ENCODE measurements at places on chromosomes 16 and 17.

DNA sequence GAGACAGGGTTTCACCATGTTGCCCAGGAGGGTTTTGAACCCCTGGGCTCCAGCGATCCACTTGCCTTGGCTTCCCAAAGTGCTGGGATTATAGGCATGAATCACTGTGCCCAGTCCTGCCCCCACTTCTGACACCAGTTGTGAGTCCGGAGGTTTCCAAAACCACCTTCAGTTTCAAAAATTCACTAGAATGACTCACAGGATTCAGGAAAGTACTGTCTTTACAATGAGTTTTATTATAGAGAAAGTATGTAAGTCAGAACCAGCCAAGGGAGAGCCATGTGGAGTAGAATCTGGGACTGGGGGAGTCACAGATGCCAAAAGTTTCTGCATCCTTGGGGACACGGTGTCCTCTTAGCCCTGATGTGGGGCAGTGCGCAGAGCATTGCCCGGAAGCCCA, 55.1 kb downstream of the PLD6 start:
- DNase-seq = no peak

DNA sequence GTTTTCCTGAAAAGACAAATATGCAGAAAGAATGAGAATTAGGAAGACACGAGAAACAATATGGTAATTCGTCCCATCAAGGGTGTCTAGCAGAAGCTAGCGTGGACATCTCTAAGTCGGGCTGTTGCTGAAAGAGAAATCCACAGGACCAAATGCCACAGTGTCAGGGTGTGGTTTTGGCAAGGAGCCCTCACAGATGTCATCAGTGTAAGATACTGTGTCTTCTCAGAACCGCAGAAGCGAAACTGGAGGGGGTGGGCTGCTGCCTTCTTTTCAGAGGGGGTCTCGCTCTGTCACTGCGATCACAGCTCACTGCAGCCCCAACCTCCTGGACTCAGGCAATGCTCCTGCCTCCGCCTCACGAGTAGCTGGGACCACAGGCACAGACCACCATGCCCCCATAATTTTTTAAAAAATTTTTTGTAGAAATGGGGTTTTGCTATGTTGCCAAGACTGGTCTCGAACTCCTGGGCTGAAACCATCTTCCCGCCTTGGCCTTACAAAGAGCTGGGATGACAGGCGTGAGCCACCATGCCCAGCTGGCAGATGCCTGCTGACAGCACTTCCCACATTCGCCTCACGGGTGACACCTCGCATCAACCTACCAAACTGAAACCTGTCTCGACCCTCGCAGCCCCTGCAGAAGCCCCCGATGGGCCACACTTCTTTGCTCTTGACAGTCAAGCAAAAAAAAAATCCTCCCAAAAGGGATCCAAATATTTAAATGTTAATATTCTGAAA, 26.2 kb downstream of the TRAP1 start:
- DNase-seq = no peak

- DNase-seq = no peak
These were observed 3.4 kb upstream of the SSTR5 start for GRCh38 chr16:1069154-1069553.

DNA sequence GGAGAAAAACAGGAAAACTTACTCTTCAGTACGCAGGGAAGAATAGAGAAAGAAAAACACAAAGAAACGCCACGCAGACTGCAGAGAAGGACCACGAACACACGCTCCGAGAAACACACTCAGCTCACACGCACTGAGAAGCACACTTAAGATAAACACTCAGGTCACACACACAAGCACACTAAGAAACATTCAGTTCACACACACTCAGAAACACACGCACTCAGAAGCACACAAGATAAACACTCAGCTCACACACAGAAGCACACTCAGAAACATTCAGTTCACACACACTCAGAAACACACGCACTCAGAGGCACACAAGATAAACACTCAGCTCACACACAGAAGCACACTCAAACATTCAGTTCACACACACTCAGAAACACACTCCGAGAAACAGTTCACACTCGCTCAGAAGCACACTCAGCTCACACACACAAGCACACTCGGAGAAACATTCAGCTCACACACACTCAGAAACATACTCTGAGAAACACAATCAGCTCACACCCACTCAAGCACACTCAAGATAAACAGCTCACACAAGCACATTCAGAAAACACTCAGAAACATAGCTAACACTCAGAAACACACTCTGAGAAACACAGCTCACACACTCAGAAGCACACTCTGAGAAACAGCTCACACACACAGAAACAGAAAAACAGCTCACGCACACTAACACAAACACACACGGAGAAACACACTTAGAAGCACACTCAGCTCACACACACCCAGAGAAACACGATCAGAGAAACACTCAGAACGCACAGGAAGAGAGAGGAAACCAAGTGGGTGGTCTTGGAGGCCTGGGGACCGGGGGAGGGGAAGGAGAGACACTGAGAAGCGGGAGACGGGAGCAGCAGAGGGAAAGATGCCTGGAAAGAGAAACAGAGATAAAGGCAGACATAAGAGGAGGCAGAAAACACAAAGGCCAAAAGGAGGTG, 908 bp downstream of the TMEM98 start:
- DNase-seq = no peak

DNA sequence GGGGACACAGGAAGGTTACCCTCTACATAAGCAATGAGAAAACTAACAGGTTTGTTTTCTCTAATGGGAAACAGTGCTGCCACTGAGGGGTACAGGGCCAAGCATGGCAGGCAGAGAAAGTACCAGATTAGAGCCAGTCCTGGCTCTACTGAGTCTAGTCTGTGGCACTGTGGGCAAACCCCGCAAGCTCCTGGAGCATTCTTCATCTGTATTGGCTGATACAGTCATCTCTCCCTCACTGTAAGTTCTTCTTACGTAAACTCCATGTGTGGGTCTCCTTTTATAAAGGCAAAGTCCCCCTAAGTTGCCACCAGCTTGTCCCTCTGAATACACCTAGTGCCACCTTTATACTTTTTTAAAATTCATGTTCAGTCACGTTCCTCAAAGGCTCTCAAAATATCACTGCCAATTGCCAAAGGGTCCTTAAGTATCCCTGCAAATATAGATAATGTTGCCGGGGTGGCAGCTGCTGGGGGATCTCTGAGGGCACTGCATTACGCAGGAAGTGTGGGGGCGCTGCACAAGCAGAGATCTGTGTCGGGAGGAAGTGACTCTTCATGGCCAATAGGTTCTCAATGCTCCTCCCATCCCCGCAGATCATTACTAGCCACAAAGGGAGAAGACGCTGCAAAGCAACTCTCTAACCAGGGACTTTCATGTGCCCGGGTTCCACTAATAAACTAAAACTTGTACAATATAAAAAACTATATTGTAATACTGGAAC, 18.8 kb downstream of the XPO6 start:
- peak; percentile 73 for DNase-seq
